ENCODE measurements at places on chromosomes 3 and 15.

GRCh38 chr3:71341721-71342120 lies 241.8 kb downstream of the FOXP1 start:
- DNase-seq: peak; percentile 36

DNA sequence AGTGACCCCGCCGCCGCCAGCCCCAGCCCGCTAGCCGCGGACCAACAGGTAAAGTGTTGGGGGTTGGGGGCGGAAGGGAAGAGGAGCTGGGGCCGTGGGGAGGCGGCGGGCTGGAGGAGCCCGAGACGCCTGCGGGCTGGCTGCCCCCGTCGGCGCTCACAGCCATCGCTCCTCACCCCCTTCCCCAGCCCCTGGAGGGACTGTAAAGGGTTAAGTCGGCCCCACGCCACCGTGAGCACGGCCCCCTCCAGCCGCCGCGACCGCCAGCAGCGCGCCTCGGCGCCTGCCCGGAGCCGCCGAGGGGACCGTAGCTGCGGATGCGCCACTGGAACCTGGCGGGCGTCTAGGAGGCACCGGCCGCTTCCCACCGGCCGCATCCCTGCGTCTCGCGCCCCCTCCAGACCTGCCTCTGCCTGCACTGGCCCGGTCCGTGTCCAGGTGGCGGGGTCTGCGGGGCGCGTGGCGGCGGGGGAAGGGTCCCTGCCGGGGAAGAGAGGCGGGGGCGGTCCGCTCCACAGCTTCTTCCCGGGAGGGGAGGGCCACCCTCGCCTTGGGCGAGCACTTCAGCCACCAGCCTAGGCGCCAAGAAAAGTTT lies 522 bp downstream of the MED12L start:
- DNase-seq: no peak

DNA sequence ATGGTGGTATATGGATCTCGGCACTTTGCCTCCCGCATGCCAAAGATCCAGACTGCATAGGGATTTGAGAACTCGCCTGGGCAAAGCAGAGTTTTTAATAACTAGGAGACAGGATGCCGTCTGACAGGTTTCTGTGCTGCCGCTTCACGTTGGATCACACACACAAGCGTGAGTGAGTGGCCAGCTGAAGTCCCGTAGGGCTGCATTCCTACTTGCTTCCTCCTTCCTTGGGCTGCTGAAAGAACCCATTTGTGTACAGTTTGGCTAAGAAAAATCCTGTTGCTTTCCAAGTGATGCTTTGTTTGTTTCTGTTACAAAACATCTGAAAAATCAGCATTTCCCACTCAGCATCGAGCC lies 604.3 kb upstream of the CFAP20DC start:
- DNase-seq: peak; percentile 78

DNA sequence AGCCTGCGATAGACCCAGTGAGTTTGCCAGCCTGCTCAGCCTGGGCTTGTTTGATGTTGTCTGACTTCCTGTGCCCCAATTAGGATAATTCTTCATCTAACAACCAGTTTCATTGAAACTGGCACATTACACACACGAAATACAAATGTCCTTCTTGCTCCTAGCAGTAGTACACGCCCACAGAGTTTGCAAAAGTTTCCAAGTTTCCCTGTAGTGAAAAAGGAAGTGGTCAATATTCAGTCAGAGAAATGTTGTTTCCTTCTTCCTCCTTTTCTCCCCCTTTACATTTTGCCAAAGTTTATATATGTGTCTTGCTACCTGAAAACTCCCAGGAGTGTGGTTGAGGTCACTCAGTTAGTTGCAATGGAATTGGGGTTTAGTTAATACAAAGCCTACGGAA lies 58.4 kb upstream of the LRTM1 start:
- peak; percentile 2 for DNase-seq

- peak; percentile 20 for DNase-seq
Measured at GRCh38 chr3:143935678-143936077, 35.9 kb upstream of the DIPK2A start.

Data from mammary epithelial cell (primary cell).